ENCODE measurements at places on chromosomes 4 and X.

DNA sequence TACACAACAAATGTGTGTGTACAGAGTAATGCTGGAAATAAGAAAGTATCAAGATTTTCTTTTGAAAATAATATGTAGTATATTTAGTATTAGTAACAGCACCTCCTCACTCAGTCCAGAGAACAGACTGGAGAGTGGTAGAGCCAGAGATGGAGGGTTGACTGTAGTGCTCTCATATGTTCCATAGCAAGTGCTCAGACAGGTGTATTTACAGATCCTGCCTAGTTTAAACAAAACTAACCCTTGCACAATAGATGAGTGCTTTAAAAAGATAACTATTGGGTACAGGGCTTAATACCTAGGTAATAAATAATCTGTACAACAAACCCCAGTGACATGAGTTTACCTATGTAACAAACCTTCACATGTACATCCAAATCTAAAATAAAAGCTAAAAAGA lies 381.0 kb upstream of the EMCN start:
- DNase-seq: no peak

DNA sequence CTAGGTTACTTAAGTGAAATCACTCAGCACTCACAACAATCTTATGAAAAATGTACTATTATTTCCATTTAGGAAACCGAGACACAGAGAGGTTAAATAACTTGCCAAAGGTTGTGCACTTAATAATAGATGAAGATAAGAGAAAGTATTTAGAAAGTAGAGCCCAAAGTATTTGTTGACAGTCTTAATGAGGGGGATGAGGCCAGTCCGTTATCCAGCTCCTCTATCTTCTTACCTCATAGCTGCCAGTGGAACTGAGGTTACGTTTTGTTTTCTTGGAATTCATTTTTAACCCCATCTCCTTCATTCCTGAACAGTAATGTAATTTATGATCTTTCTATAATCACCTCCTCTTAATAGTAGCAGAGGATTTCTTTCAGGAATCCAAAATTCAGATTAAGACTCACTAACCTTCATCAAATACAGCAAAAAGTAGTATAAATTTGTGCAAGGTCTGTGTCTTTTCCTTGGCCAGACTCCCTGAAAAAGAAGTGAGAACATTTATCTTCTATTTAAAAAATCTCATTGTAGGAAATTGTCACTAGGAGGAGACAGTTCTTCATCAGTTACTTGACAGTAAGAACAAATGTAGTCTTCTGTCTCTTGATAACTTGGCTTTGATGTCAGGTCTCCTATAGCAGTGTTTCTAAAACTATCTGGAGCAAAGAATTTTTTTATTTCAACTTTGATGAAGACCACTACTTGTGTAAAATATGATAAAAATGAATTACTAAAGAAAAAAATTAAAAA lies 35.5 kb downstream of the F8 start:
- DNase-seq: no peak

GRCh38 chrX:72712094-72712755 lies 1.9 kb downstream of the PHKA1 start:
- DNase-seq: no peak

DNA sequence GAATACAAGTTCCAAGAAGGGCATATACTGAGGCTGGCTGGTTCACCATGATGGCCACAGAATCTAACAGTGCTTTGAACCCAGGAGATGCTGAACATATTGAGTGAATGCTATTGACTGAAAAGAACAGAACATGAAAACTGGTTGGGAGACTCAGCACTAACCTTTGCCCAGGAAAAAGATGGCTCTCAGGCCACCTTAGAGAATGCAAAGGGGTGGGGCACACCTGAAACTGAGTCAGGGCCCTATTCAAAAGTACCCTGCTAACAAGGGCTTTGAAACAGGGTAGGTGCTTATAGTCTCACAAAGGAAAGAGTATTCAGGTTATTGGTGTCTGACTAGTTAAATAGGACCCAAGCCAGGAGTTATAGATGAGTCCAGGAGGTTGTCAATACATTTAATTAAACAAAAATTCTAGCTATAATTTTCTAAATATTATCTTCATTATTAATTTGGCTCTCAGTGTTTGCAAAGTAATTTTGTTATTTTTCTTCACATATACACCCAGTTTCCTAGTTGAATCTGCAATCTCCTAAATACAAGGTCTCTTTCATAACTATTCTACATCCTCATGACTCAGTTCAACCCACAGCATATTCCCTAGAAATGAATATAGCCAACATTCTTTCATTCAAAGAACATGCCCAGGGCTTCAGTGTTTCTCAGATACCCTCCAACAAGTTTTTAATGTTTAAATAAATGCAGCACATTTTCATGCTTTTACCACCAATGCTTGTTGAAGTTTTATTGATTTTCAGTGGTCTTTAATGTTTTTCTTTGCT lies 144.2 kb upstream of the RAPGEF2 start:
- DNase-seq: no peak

DNA sequence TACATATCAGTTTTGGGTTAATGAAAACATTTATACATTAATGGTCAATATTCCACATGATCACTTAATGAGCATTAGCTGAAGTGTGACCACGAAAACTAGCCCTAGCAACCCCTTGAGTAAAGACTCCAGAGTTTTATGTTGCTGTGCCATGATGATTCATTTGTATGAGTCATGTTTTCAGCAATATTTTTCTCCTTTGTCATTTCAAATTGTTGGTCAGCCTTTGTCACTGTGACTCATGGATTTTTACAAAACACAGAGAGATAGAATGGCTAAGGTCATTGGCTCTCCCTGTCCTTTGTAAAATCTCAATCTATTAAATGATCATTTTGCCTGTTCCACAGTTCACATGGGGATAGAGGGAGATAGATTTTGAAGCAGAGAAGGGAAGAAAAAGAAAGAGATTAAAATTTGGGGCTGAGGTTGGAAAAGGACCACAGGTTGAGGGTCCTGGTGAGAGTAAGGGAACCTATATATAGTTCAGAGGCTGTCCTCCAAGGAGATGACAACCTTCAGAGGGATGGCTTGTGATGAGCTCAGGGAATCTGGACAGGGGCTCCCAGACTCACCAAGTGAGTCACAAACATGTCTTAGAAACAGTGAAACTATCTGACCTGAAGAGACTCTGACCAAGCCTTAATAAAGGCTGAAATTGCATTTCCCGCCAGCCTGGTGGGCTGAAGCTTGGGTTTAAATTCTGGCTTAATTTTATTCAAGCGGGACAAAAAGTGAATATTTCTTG lies 25.6 kb downstream of the NR0B1 start:
- DNase-seq: no peak

DNA sequence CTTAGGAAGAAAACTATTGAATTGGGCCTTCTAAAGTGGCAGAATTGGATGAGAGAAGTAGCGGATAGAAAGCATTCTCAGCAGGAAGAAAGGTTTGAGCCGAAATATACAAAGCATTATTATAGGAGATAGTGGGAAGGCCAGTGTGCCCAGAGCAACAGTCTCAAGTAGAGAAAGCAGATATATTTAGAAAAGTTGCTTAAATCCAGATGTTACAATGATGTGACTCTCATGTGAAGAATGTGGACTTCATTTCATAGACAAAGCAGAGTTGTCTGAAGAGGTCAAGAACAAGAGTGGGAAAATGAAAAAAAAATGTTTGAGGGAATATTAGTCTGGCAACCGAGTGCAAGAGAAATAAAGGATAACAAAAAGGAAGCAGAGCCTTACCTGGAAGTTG lies 66.9 kb downstream of the SYNPO2 start:
- no peak for DNase-seq

- DNase-seq: no peak
Measured at GRCh38 chrX:6758234-6758633, 223.3 kb upstream of the VCX3A start.

DNA sequence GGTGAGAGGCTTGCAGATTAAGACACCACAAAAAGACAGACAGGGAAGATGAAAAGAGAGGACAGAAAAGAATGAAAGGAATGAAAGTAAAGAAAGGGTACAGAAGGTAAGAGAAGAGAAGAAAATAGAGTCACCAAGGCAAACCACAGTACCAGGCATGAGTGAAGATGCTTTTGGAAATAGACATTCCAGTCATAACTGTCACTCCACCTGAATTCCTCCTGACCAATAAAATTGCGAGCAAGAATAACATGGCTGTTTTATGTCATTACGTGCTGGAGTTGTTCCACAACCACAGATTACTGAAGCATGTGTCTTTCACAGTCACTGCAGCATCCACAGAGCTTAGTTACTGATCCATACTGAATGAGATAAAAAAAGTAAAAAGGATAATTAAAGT lies 864.9 kb upstream of the SLIT2 start:
- DNase-seq: no peak

- DNase-seq: no peak
Measured at GRCh38 chr4:110415478-110415877, 60.5 kb upstream of the ENPEP start.

- DNase-seq: no peak
Measured at GRCh38 chrX:39176105-39176504, 374.8 kb downstream of the MID1IP1 start.

DNA sequence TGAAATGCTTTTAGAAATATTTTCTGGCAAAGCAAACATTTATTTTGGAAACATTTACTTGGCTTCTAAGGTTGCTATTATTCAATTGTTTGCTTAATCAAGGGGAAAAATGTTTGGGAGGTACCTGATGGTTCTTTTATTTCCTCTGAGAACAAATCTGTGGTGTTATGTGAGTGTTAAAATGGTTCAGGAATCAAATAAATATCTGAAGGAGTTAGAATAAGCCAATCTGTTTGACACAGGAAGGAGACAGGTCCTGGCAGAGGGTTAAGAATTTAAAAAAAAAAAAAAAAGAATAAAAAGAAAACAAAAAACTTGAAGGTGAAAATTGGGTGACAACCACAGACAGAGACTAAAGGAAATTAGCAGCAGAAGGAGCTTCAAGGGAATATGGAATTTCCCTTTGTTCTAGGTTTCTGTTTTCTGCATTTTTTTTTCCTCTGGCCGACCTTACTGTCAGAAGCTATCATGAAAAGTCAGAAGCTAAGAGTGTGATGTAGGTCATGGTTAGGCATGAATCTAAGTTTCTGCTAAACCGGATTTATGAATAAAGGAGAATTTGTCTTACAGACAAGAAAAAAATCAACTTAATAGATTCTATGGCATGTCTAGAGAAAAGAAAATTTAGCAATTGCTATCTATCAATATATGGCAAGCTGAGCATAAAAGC lies 78.6 kb upstream of the PNPLA4 start:
- no peak for DNase-seq

DNA sequence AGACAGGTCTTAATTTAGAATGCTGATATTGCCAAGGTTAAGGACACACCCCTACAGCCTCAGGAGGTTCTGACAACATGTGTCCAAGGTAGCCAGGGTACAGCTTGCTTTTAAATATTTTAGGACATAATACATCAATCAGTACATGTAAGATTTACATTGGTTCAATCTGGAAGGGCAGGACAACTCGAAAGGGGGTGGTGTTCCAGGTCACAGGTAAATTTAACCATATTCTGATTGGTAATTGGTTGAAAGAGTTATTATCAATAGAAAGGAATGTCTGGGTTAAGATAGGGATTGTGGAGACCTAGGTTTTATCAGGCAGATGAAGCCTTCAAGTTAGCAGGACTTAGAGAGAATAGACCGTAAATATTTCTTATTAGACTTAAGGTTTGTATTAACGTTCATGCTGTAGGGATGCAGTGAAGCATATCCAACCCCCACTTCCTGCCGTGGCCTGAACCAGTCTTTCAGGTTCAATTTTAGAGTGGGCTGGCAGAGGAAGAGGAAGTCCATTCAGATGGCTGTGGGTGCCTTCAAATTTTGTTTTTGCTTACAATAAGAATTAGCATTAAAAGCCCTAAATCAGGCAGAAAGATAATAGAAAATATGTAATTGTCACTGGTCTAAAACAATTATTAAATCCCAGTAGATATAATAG lies 136.5 kb upstream of the GALNTL6 start:
- DNase-seq: no peak
